ENCODE measurements at places on chromosomes 16 and 17.

DNA sequence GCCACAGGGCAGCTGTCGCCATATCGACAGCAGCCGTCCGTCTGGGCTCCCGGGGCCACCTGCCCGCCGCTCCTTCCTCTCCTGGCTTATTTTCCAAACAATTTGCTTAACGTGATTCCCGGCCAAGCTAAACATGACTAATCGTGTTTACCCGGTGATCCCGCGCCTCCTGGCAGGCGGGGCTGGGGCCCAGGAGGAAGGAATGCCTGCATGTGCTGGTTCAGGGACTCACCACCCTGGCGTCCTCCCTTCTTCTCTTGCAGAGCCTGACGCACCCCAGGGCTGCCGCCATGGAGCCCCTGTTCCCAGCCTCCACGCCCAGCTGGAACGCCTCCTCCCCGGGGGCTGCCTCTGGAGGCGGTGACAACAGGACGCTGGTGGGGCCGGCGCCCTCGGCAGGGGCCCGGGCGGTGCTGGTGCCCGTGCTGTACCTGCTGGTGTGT, 6.1 kb downstream of the SSTR5 start:
- DNase-seq = no peak

DNA sequence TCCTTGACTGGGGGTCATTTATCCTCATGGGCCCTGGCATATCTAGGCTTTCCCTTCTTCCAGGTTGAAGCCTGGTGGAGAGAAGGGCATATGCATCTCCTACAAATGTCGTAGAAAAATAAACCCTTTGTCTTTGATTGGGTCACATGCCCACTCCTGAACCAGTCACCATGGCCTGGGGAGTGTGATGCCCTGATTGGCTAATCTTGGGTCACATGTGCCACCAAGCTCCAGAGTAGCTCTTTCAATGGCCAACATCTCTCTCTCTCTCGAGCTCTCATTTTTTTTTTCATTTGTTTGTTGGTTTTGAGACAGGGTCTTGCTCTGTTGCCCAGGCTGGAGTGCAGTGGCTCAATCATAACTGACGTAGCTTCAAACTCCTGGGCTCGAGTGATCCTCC, 5.6 kb upstream of the XPO6 start:
- no peak for DNase-seq

DNA sequence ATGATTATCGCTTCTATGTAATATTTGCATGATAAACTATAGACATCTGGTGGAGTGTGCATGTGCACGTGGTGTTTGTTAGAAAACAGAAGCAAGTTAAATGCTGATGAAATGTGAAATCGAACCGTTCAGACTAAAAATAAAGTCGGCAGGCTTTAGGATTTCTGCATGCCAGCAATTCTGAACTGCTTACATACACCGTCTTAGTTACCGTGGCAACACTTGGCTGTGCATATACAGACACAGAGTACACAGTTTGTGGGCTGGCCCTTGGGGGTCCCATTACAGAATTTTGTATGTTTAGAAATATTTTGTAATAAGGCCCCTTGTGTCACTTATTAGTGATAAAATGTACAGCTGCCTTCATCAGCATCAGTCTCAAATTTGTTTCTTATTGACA, 605.5 kb downstream of the RBFOX1 start:
- DNase-seq = no peak

- peak; percentile 79 for DNase-seq
These were observed at the start of gene RNF227 for GRCh38 chr17:7915611-7916384. Gene RNF227, minus strand, starts transcription at chr17:7916289. Its CDS starts 94 bp downstream, at chr17:7916195.

GRCh38 chr16:89556750-89557689, 3.5 kb upstream of the RPL13 start:
- no peak for DNase-seq

DNA sequence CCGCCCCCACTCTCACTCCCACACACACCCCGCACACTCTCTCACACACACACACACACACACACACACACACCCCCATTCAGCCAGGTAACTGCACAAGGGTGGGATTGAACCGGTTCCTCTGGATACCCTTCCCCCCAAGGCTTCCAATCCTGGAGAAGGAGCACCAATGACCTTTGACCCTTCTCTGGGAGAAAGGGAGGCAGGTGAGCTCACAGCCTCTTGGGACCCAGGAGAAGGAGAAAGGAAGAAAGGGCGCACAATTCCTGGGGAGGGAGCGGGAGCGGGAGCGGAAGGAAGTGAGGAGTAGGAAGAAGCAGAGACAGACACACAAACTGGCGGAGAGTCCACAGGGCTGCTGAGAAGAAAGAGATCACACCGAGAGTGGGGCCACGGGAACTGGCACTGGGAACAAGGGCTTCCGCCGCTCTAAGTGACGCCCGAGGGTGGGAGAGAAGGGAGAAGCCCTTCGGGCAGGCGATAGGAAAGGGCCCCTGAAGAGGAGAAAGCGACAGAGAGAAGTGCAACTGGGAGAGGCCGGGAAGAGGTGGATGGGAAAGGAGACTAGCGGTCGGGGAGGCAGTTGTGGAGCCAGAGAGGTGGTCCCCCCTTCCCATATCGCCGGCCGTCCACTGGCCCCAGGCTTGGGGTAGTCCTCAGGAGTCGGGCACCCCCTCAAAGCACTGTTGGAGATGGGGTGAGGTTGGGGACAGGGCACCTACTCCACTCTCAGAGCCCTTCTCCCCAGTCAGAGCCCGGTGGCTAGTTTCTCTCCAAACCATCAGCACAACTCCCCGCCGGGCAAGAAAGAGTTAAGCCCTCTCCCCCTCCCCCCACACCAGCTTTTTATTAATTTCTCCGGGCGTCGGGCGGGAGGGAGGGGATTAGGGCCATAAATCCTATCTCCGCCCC, 1.3 kb downstream of the SAMD14 start:
- no peak for DNase-seq

GRCh38 chr17:57886020-57886419, 36.2 kb upstream of the MRPS23 start:
- DNase-seq = no peak

DNA sequence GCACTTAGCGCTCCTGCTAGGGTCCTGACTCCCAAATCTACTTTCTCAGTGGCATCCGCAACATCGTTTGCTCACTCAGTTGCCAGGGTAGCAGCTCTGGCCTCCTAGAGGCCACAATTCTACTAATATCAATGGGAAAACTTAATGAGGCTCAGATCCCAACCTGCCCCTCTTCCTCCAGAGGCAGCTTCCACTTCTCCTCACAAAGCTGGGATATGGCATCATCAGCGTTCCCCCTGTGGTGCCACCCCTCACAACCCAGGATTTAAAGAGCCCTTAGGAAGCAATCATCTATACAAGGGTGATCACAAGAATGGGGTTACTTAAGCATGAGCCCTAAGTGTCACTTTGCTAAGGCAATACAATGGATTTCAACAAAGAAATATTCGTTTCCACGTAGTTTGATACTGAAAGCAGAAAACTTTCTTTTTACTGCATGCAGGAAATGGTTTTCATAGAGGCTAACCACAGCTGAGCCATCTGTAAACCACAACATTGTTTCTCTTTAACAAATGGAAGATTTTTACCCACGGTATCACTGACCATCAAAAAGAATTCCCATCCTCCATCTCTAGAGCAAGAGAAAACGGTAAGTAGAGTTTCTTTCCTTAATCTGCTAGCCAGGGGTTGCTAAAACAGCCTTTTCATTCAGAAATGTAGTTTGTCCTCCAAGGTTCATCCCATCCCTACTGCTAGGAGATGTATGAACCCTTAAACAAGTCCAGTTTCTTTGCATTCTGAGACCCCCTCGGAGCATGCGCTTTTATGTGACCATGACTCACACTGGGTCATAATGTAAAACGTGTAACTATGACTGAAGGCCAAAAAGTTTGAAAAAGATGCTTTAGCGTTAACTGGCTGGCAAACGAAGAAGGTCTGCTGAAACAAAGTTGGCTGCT, 68.3 kb upstream of the BCAR1 start:
- DNase-seq = peak; percentile 80

DNA sequence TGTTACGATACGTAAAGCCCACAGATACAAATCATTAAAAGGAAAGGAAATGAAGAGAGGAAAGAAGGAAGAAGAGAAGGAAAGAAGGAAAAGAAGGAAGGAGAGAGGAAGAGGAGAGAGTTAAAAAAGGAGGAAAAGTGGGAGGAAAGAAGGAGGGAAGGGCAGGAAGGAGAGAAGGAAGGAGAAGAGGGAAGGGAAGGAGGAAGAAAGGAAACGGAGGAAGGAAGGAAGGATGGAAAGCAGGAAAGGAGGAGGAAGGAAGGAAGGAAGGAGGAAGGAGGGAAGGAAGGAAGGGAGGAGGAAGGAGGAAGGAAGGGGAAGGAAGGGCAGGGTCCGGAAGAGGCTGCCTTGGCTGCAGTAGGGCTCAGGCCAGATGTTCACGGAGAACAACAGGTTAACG, 95.2 kb downstream of the ENGASE start:
- no peak for DNase-seq

DNA sequence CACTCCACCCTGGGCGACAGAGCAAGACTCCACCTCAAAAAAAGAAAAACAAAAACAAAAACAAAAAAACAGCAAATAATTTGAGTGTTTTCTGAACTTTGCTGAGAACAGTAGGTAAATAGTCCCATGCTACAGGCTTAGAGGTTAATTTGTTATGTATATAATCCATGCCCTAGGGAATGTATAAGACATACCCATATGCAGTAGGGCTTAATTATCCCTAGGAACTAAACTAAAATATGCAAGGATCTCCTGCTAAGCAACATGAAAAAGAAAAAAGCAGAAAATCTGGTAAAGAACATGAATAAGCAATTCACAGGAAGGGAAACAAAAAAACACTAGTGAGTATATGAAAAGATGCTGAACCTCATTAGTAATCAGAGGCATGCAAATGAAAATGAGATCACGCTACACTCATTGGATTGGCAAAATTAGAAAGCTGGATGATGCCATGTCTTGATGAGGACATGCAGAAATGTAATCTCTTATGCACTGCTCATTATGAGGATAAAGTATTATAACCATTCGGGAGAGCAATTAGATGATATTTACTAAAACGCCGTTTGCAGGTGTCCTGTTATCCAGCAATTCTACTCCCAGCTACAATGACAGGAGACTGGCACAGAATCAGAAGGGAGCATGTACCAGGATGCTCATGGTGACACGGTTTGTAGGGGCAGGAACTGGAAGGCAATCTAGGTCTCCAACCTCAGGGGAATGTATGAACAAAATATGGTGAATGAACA, 5.6 kb downstream of the KCTD13 start:
- DNase-seq = no peak

- no peak for DNase-seq
These were observed at the start of gene CMTM2 for GRCh38 chr16:66578651-66579531. Gene CMTM2, plus strand, starts transcription at chr16:66579463. Its CDS starts 145 bp downstream, at chr16:66579608.

DNA sequence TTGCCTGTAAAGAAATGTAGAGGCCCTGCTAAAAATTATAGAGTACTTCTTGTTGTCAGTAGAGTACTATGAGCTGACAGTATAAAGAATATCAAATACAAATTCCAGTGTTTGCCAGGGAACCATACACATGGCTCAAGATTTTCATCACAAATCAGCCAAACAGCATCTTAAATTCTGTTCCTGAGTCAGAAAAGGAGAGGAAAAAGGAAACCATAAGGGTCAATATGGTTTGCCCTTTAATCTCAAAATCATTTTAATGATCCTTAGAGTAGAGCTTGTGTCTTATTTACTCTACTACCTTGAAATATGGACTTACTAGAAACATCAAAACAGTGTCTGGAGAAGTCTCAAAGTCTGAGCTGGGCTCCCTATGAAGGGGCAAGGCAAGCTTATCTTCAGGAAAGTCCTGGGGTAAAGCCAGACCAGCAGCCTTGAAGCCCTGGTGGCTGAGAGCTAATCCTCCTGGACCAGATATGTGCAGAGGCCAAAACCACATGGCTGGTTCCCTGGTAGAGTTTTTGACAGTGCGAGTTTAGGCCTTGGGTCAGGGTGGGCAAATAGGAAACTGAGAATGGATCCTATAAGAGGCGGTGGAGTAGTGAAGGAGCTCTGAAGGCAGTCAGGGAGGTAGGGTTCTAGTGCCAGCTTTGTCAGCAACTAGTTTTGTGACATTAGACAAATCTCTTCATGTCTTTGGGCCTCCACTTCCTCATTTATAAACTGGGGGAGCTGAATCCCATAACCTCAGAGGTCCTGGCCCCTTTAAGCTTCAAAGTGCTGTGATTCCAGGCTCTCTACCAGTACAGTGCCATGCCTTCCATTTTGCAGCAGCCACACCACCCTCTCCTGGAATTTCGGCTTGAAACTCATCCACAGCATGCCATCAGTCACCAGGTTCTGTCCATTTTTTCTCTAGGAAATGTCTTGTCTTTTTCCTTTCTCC, 38.9 kb downstream of the MRTFB start:
- no peak for DNase-seq

DNA sequence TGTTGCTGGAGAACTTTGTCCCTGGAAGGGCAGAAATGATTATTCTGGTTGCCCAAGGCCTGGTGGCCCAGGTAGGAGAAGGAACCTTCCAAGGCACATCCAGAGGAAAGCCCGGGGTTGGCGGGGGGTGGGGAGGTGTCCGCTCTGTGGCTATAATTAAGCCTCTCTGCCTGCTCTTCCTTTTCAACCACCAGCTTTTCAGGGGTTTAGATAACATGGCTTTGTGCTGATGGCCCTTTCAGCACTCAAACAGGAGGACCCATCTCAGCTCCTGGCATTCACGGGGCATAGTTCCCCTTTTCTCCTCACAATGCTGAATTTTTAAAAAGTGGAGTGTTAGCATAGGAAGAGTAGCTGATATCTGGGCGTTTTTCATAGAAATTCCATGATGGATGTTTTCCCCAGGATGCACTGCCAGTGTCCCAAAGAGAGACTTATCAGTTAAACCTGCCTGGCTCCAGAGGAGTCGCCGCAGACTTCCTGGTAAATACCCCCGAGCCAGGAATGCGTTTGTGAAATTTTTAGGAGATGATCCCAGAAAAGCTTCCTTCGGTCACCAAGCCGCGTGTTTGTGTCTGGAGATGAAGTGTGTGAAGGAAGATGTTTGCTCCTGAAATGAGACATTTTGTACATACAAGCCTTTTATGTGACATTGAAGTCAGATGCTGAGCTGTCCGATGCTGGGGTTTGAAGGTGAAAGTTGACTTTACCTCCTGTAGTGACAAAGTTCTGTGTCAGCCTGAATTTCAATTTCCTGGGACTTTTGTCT, 188.5 kb downstream of the MSI2 start:
- no peak for DNase-seq

- peak; percentile 55 for DNase-seq
These were observed 34.7 kb downstream of the MYO18A start for GRCh38 chr17:29145289-29146073.

- no peak for DNase-seq
These were observed 8.1 kb downstream of the SCNN1B start for GRCh38 chr16:23310217-23310616.

Measured in GM04504 (cell line).